Panc1 (cell line): ENCODE measurements at places on chromosomes 12 and 14. TPM values are rescaled to one million over a fixed set of nuclear protein-coding genes. Genes with fewer than 3 reads are reported as not detected.

GRCh38 chr12:120350576-120351350 lies 18.2 kb downstream of the MSI1 start:
- no peak overlapping the region for H3K4me3 ChIP-seq
- peaks cover 5% of the 10 kb centered on the region for H3K4me1 ChIP-seq
- H3K27ac ChIP-seq = no peak overlapping the region
- no peaks in the 10 kb centered on the region for H3K36me3 ChIP-seq
- DNase-seq = no peak
- H3K27me3 ChIP-seq = no peaks in the 10 kb centered on the region

GRCh38 chr12:46660276-46660675 lies 165.5 kb downstream of the SLC38A4 start:
- no peak for DNase-seq
- peaks cover 73% of the 10 kb centered on the region for H3K4me1 ChIP-seq
- no peaks in the 10 kb centered on the region for H3K36me3 ChIP-seq
- no peak overlapping the region for H3K4me3 ChIP-seq
- H3K27me3 ChIP-seq = no peaks in the 10 kb centered on the region
- H3K27ac ChIP-seq = peak overlapping the region; percentile 89

DNA sequence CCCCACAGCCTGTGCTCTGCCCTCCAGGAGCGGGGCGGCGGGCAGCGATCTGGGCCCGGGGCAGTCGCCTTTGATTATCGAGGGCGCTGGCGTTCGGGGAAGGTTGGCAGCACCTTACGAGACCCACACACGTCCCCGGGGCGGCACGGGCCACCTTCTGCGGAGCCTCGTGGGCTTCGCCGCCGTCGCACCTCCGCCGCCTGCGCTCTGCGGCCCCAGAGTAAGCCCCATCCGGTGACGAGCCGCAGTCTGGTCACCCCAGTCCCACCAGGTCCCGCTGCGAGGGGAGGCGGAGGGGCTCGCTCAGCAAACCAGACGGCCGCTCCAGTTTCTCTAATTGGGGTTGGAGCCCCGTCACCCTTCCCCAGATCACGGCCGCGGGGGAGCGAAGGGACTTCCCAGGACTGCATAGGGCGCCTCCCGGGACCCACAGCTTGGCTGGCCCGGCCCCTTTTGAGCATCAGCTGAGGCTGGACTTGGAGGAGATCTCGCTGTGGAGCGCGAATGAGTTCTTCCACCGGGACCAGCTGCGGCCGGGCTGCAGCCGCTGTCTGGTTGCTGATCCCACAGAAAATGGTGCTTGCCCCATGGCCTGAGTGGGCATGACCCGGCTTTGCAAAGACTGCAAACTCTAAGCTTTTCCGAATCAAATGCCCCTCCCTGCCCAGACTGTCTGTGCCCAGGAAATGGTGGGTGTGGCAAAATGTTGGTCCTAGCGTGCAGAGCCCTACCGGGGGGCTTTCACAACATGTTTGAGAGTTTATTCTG lies 560 bp downstream of the LGALS3 start:
- H3K36me3 ChIP-seq = no peaks in the 10 kb centered on the region; the same call in 1 of the 2 replicates
- H3K27ac ChIP-seq = peak overlapping the region; percentile 63
- peaks cover 40% of the 10 kb centered on the region for H3K4me1 ChIP-seq
- no peaks in the 10 kb centered on the region for H3K27me3 ChIP-seq

DNA sequence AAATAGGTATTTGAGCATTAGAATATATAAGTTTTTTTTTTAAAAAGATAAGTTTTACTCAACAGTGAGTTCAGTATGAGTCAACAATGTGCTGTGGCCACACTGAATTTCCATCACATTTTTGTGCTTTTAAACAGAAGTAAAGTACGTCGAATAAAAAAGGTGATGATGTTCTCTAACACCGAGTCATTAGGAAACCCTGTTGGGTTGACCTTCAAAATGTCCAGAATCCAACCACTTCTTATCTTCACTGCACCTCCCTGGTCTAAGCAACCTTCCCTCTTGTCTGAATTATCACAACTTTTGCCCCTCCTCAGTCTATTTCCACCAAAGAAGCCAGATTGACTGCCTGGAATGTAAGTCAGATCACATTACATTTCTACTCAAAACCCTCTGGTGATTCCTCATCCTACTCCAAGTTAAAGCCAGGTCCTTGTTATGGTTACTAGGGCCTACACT lies 43.0 kb upstream of the SYCP3 start:
- no peaks in the 10 kb centered on the region for H3K36me3 ChIP-seq
- no peaks in the 10 kb centered on the region for H3K4me1 ChIP-seq
- DNase-seq = no peak
- no peaks in the 10 kb centered on the region for H3K27me3 ChIP-seq

- H3K27me3 ChIP-seq = no peaks in the 10 kb centered on the region
- H3K27ac ChIP-seq = no peak overlapping the region
- peaks cover 5% of the 10 kb centered on the region; the same call in 1 of the 2 replicates for H3K4me1 ChIP-seq
- DNase-seq = no peak
- H3K36me3 ChIP-seq = no peaks in the 10 kb centered on the region
Observed at GRCh38 chr12:15729097-15729496, 60.1 kb downstream of the EPS8 start.

GRCh38 chr14:103139132-103140025 lies 16.1 kb downstream of the TNFAIP2 start:
- H3K27ac ChIP-seq = peak overlapping the region; percentile 88
- DNase-seq = no peak
- H3K27me3 ChIP-seq = no peaks in the 10 kb centered on the region

DNA sequence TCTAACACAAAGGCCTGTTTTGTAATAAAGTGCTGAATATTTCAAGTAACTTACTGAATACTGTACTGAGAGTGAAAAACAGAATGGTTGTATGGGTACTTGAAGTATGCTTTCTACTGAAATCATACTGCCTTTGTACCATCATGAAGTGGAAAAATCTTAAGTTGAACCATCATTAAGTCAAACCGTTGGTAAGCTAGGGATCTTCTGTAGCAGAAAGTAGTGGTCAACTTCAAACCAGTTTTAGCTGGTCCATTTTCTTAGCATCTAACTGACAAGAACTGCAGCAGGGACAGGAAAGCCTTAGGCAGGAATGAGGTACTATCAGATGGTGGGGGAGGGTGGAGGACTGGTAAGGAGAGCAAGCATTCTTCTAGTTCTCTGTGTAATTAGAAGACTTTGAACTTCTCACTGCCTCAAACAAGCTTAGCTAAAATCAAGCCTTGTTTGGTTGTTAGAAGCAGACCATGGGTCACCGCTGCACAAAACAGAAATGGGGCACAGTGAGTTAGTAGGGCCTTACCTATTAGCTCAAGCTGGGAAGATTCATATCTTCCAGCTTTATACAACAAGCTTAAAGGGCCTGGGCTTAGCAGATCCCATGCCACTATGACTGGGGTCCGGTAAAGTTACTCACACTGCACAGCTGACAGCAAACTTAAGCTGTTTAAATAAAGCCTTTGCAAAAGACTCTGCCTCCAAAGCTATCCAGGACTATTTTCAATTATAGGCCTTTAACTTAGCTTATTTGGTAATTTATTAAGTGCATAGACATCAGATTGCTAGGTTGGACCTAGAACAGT lies 73.8 kb downstream of the ACADS start:
- no peaks in the 10 kb centered on the region for H3K36me3 ChIP-seq
- no peaks in the 10 kb centered on the region for H3K4me1 ChIP-seq
- H3K4me3 ChIP-seq = no peak overlapping the region
- no peak for DNase-seq

The IQSEC3 gene
- not detected for total RNA-seq

The MUCL1 gene
- total RNA-seq = not detected

The CLEC4C gene
- not detected for total RNA-seq

The SMARCD1 gene
- total RNA-seq = 84.9 TPM
